CD4-positive, CD25-positive, alpha-beta regulatory T cell (primary cell): ENCODE measurements at places on chromosomes 7 and 10. TPM values are rescaled to one million over a fixed set of nuclear protein-coding genes. Genes with fewer than 3 reads are reported as not detected.

The ACSL5 gene
- 94.4 TPM for polyA plus RNA-seq

The NOBOX gene
- polyA plus RNA-seq: not detected

The FRMD4A gene
- polyA plus RNA-seq: 0.49 TPM

The OR2A5 gene
- polyA plus RNA-seq: not detected

The GPR26 gene
- polyA plus RNA-seq: not detected

The WDR86 gene
- 0.15 TPM for polyA plus RNA-seq

The LEP gene
- polyA plus RNA-seq: not detected

The OR2A1 gene
- polyA plus RNA-seq: 0.87 TPM

The BUB3 gene
- polyA plus RNA-seq: 331 TPM

DNA sequence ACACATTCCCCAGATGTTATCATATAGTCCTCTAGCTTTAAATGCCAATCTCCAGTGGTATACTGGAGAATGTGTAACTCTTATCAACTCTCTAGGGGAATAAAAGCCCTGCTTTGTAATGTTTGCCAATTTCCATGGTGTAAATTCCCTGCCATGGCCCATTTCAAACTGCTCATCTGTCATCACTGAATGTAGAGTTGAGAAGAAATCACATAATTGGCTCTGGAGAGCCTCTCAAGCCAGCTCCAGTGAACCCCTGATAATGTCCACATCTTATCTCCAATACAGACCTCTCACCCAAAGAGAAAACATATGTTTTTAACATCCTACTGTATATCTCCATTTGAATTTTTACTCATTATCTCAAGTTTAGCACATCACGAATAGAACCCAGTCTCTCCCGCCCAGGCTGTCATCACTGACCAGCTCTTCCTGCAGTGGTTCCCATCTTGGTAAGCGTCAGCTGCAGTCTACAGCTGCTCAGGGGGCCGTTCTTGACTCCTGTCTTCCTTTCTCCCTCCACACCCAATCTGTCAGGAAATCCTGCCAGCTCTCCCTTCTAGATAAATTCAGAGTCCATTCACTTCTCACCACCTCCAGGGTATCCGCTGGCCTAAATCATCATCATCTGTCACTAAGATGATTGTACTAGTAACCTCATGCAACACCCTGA is 332.4 kb downstream of the FRMD4A start:
- peaks cover 7% of the 10 kb centered on the region for H3K4me1 ChIP-seq
- no peaks in the 10 kb centered on the region for H3K36me3 ChIP-seq
- no peak overlapping the region for H3K4me3 ChIP-seq
- no peak for DNase-seq
- H3K27me3 ChIP-seq: no peaks in the 10 kb centered on the region
- H3K27ac ChIP-seq: no peak overlapping the region

GRCh38 chr10:90328896-90329295 is 528.9 kb downstream of the HTR7 start:
- DNase-seq: no peak
- H3K27me3 ChIP-seq: no peaks in the 10 kb centered on the region
- no peak overlapping the region for H3K4me3 ChIP-seq
- no peak overlapping the region for H3K27ac ChIP-seq

DNA sequence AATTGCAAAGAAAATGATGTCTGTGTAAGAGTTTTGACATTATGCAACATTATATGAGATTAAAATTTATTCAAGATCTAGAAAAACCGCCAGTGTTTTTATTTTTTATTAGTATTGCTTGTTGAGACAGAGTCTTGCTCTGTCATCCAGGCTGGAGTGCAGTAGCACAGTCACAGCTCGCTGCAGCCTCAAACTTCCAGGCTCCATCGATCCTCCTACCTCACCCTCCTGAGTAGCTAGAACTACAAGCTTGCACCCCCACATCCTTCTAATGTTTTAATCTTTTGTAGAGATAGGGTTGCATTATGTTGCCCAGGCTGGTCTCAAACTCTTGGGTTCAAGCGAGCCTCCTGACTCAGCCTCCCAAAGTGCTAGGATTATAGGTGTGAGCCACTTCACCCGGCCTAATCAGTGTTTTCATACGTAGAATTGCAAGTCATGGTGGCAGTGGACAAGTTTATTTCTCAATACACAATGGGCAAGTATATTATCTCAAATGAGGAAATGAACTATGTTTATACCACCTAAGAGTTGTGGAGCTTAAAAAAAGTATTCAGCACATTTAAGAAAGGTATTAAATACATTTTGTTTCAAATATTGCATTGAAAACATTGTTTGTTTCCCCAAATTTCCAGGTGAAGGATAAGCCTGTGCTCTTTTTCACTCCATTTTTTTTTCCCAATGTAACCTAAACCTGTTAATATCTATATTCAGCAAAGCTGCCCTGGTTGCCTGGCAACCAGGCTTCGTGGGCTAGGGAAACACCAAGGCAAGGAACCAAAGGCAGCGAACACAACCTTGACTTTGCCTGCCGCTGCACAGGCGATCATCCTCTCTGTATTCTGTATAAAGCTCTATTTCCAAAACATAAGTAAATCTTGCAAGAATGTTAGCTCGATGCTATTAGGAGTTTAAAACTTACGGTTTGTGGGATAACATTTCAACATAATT is 163.9 kb downstream of the CACNB2 start:
- no peaks in the 10 kb centered on the region for H3K4me1 ChIP-seq
- no peak for DNase-seq
- H3K4me3 ChIP-seq: no peak overlapping the region
- no peaks in the 10 kb centered on the region for H3K27me3 ChIP-seq
- no peak overlapping the region for H3K27ac ChIP-seq

GRCh38 chr10:124743191-124744101 is 732 bp downstream of the FAM53B start:
- peak overlapping the region; percentile 96 for H3K27ac ChIP-seq
- no peaks in the 10 kb centered on the region for H3K36me3 ChIP-seq
- peak overlapping the region; percentile 85 for H3K4me3 ChIP-seq
- no peaks in the 10 kb centered on the region for H3K27me3 ChIP-seq

DNA sequence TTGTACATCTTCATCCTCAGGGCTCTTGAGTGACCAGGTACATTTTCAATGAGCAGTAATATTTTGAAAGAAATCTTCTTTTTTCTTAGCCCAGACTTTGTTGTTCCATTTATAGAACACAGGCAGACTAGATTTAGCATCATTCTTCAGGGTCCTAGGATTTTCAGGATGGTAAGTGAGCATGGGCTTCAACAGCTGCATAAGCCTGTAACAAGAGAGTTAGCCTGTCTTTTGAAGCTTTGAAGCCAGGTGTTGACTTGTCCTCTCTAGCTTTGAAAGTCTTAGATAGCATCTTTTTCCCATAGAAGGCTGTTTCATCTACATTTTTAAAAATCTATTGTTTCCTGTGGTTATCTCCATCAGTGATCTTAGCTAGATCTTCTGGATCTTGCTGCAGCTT is 4.5 kb upstream of the NDUFA5 start:
- H3K4me1 ChIP-seq: peaks cover 9% of the 10 kb centered on the region
- DNase-seq: no peak
- H3K4me3 ChIP-seq: no peak overlapping the region
- H3K27ac ChIP-seq: no peak overlapping the region

DNA sequence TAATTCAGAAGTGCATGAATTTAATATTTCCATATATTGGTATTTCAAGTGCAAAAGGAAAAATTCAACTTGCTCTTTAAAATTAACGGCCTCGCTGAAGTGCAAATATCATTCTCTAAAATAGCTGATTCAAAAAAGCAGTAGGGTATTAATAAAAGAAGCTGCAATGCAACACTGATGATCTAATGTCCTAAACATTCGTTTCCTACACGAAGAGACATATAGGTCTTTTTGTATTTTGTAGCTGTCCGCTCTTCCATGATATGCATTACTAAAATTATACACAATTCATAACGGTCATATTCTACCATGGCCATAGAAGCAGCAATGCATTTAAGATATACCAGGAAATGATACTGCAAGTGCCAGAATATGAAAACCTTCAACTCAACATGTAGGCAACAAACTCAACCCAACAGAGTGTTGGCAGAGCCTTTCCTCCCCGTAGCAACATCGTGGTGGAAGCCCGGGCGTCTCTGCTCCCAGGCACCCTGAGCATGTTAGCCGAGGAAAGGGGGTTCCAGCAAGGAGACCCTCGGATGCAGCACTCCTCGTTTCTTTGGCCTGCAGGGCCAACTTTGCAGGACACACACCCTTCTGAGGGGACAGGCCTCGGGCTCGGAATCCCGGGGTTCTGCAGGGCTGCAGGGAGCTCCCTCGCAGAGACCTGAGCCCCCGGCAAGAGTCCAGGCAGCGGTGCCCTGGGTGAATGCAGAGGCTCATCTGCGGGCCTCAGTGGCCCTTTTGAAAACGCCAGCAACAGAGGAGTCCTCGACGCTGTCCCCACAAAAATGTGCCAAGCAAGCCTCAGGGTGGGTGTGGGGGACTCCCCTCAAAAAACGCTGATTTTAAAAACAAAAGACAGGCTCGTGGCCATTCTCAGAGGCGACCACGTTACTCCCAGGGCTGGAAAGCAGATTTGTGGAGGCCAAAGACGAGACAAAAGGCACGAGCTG is 1.6 kb downstream of the FAM171A1 start:
- H3K36me3 ChIP-seq: no peaks in the 10 kb centered on the region
- DNase-seq: no peak
- peaks cover 7% of the 10 kb centered on the region for H3K4me1 ChIP-seq

- no peaks in the 10 kb centered on the region for H3K27me3 ChIP-seq
- DNase-seq: no peak
- H3K36me3 ChIP-seq: no peaks in the 10 kb centered on the region
- no peak overlapping the region for H3K27ac ChIP-seq
- no peaks in the 10 kb centered on the region for H3K4me1 ChIP-seq
Measured at GRCh38 chr10:88159127-88159829, 295.9 kb downstream of the PTEN start.
